ENCODE measurements at places on chromosomes 7 and 10.

- no peak for DNase-seq
These were observed 537 bp upstream of the MRPS24 start for GRCh38 chr7:43869867-43870240.

DNA sequence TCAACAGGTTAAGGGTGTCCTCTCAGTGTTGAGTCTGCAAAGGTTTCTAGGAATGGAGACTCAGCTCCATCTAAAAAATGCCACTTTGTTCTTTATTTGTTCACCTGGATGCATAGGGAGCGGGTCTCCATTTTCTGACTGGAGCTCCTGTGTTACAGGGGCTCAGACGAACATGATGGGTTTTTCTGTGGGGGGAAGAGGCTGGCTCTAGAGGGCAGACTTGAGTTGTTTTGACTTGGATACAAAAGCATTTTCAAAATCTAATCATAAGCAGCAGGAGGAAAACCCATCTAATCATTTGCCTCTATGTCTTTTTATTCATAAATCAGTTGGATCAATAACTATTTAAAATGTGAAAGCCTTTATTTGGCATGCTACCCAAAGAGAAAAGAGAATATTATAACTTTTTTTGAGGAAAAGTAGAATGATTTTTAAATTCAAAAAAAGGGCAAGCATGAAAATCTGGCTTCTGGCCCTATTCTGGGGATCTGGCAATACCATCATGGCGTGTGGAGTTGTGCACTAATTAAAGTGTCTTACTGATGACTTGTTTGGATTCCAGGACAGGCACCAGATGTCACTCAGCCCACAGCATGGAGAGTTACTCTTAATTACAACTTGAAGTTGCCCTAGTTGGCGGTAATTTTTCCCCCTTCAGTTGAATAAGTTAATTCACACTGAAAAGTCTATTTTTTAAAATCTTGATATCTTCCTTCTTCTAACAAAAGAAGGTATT is 594.9 kb downstream of the REEP3 start:
- DNase-seq, result no peak

DNA sequence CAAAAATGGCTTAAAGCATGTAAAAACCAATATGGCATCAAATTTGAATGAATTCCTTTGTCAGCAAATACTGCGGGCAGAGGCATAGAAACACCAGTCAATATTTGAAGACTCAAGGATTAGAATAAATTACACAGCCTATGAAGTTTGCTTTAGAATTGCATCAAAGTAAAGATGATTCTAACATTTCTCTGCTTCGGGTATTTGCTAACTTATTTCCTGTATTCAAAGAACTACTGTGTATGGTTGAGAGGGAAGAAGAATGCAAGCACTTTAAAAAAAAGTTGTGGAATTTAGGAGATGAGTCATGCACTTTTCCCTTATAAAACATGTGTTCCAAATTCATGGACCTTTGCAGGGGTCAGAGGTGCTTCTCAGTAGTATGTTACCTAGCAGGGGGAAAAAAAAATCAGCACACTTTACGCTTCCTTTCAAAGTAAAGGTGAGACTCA is 90.1 kb downstream of the PIP4K2A start:
- no peak for DNase-seq

GRCh38 chr10:51599647-51600046 is 99.7 kb downstream of the CSTF2T start:
- no peak for DNase-seq

DNA sequence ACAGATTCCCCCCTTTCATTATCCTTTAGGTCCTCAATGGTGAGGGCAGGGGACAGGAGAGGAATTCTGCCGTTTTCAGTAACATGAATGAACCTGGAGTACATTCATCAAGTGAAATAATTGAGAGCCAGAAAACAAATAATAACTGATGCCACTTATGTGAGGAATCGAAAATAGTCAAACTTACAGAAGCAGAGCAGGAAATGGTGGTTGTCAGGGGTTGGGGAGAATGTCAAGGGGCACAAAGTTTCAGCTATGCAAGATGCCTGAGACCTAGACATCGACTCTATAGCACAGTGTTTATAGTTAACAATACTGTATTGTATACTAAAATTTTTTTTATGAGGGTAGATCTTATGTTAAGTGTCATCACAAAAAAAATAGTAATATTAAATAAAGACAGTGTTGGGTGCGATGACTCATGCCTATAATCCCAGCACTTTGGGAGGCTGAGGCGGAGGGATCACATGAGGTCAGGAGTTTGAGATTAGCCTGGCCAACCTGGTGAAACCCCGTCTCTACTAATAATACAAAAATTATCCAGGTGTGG is 1219.8 kb downstream of the GATA3 start:
- no peak for DNase-seq

GRCh38 chr7:111844904-111845671 is 282.8 kb upstream of the IMMP2L start:
- DNase-seq, result no peak

DNA sequence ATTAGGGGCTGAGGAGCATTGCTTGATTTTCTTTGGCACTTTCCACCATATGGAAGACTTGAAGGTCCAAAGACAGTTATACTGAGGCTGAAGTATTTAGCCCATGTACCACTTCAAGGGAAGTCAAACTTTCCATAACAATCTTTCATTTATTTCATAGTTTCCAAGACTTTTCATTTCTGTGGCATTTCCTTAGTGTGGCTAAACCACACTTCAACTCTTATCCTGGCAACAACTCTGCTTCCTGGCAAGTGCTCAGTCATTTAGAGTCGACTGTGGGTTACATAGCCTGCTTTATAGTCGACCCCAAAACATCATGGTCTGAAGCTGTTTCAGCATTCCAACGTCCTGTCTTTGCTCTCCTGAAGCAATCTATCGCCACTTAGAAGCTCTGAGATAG is 343.0 kb upstream of the SEMA3D start:
- DNase-seq, result no peak

GRCh38 chr10:11057448-11057847 is 39.8 kb downstream of the CELF2 start:
- DNase-seq, result no peak

DNA sequence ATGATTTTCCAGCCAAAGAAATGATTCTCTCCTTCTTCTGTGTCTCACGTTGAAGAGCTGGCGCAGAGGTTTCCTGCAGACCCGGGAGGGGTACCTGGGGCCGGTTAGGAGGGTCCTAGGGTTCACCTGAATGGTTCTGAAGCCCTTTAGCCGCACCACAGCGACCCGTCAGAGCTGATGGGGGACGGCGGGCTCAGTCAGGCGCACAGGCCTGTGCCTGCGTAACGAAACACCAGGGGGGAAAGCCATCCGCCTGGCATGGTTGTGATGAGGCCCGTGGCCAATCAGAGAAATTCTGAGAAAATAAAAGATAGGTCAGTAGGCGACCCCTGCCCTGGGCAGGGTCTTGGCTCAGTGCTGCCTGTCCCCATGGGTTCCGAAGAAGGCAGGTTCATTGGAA is 35.6 kb downstream of the FAM20C start:
- DNase-seq, result no peak

DNA sequence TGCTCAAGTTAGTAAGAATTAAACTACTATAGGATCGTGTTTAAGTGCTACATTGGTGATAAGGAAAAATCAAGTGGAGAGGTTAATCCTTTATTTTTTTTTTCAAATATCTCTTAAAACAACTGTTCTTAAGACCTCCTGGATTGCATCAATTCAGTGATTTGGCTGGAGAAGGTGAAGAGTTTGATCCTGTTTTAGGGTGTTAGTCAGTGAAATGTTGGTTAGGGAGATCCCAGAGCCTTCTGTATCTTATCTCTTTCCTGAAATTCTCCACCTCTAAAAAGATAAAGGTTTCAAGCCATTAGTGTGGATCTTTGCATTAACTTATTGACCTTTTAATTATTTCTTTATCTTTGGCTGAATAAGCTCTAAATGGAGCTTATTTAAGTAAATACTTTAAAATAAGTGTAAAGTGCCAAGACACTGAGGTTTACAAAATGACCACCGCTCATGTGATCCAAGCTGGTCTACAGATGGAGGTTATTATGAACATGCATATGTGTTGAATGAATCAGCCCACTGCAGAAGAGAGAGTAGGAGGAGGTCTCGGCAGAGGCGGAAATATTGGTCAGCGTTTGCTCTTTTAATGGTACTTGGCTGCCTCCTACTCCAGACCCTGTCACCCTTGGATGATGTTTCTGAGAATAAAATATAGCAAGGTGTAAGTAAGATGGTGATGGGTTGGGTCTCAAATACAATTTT is 51.8 kb upstream of the BMPER start:
- no peak for DNase-seq

Measured in activated T-cell treated with anti-CD3 and anti-CD28 coated beads for 24 hours (primary cell).